ENCODE measurements at places on chromosomes 2 and 18.

DNA sequence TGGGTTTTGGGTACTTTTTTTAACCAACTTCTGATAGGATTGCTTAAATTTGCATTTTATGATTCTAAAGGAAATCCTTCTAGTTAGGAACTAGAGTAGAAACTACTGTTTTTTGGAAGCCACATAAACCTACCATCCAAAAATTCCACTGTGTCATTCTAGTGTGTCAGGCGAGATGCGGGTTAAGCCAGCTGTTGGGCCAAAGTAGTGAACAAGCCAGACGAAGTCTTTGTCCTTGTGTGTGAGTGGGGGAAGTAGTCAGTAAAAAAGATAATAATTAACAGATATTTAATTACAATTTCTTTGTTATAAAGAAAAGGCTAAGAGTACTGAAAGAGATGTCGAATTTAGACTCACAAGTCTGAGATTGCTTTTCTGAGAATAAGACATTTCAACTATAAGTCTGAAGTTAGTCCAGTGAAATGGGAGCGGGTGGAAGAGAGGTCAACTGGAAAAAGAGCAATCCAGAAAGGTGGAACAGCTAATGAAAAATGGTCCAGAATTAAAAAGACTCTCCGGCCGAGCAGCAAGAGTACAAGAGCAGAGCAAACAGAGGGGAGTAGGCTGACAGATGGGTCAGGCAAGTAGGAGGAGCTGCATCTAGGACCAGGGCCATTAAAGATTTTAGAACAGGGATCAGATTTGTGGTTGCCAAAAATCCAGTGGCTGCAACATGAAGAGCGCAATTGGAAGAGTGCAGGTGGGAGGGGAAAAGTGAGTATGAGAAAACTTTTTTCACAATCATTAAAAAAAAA is 1.5 kb downstream of the EPB41L5 start:
- no peak for DNase-seq

DNA sequence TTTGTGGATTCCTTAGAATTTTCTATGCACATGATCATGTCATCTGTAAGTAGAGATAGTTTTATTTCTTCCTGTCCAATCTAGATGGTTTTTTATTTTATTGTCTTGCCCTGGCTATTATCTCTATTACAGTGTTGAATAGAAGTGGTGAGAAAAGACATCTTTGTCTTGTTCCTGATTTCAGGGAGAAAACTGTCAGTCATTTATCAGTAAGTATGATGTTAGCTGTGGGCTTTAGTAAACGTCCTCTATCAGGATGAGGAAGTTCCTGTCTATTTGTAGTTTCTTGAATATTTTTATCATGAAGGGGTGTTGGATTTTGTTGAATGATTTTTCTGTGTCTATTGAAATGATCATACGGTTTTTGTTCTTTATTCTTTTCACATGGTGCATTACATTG is 5.3 kb downstream of the PLEKHH2 start:
- no peak for DNase-seq

DNA sequence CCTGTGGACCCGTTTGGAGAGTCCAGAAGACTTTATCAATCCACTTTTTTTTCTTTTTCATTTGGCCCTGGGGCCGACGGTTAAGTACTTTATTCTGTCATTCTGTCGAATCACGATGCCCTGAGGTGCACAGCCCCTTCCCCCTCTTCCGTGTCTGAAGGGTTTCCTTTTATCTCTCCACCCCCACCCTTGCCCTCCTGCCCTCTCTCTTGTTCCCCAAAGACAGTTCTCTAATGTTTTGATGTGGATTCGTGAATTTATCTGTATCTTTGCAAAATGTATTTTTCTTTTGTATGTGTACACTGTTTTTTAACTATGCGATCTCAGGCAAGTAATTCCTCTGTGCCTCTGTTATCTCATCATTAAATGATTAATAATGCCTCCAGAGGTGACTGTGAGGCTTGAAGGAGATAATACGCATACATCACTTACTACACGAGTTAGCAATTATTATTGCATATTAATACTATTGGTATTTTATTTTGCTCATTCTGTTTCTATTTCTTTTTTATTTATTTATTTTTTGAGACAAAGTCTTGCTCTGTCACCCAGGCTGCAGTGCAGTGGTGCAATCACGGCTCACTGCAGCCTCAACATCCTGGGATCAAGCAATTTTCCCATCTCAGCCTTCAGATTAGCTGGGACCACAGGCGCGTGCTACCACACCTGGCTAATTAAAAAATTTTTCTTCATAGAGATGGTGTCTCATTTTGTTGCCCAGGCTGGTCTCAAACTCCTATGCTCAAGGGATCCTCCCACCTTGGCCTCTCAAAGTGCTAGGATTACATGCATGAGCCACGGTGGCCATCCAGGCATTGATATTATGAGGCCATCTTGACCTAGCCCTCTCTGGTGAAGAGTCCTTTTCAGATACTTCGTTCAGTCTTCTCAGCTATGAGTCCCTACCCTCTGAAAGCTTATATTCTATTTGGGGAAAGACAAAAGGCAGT is 1.4 kb upstream of the CASP8 start:
- no peak for DNase-seq

DNA sequence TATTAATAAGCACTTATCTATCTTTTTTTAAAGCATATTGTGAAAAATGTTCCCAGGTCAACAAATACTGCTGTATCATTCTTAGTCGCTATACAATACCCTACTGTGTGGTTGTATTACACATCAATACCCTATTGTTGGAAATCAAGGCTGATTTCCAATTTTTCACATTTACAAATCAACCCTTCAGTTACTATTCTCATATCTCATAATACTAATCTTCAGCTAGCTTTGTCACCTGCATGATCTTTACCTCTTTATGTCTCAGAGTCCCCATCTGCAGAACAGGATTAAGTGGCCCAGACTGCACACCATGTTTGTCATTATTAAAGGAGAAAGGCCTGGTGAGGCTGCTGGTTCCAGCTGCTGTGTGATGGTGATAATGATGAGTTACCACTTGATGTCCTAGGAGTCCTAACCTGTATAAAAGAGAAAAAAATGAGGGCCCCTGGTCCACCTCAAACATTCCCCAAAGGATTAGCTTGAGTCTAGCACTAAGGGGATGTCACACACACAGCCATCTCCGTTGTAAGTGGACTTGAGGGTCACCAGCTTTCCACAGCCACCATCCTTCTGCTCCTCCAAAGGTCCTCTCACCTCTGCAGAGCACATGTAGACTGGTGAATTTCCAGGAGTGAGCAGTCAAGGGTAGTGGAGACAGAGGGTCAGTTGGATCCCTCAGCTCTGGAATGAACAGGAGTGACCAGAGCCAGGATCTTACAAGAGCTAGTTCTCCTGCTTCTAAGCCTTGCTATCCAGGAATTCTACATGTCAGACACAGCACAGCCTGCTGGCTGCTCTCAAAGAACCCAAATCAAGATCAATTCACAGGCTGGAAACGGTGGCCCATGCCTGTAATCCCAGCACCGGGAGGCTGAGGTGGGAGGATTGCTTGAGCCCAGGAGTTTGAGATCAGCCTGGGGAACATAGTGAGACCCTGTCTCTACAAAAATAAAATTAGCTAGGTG is 36.0 kb upstream of the BIN1 start:
- DNase-seq = no peak

DNA sequence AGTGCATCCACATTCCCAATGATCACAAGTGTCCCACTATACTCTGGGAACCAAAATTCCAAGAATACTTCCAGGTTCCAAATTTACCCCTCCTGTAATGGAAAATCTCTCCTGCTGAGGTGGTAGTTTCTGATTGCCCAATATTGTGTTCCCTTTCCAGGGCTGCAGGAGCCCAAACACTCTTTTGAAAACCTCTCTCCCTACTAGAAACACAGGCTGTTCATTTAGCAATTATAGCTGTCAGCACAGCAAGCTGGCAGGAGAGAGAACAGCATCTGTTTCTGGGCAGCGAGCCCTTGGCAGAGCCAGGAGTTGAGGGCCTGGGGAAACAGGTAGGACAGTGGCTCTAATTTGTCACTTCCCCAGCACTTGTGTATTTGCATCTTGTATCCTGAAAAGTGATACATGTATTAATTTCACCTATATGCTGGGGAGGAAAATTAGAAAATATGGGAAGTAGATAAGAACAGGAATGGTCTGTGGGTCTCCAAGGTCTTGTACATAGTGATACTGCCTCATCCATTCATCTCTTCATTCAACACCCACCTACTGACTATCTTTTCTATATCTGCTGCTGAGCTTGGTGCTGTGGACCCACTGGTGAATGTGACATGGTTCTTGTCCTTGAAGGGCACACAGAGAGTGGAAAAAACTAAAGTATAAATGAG is 16.9 kb upstream of the PAIP2B start:
- DNase-seq = no peak

DNA sequence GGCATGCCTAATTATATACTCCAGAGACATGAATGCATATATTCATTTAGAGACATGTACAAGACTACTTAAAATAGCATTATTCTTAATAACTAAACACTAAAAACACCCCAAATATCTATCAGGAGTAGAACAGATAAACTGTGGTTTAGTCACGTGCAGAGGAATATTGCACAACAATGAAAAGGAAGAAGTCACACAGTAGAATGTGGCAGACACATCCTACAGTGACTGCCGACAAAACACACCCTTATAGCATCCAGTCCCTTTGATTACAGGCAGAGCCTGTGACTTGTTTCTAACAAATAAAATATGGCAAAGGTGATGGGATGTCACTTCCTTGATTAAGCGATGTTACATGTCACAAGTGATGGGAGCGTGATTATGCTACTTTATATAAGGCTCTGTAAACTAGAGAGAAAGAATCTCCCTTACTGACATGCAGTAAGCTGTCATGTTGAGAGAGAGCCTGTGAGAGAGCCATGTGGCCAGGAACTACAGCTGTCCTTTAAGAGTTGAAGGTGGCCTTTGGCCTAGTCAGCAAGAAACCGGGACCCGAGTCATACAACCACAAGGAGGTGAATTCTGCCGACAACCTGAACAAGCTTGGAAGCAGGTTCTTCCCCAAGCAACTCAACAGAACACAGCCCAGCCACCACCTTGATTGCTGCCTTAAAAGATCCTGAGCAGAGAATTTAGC is 39.1 kb upstream of the LGALSL start:
- no peak for DNase-seq

DNA sequence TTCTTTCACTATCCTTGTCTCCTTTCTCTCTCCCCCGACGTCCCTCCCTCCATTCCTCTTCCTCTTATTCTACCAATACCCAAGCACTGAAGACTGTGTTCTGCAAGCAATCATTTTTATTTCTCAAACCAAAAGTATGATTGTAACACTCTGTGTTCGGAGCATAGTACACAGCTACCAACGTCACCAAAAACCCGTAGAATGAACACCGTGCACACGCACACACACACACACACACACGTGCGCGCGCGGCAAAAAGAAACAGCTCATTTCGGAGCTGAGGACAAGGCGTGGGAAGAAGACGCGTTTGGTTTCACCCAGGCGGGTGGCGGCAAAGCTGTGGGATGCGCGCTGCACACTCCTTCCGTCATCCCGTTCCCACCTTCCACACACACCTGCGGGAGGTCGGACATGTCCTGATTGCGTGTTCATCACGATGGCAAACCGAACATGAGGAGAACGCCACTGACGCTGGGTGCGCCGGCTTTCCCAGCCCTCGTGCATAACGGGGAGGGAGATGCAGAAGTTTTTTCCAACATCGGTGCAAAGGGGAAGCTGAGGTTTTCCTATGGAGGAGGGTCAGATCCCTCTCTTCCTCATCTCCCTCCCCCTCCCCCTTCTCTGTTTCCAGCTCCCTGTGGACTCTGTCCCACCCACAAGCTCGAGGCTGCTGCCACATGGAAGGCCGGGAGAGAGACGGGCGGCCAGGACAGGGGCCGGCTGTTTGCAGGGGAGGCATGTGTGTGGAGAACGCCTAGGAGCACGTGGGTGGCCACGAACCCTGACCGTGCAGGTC is 20.4 kb downstream of the MBP start:
- DNase-seq = no peak

DNA sequence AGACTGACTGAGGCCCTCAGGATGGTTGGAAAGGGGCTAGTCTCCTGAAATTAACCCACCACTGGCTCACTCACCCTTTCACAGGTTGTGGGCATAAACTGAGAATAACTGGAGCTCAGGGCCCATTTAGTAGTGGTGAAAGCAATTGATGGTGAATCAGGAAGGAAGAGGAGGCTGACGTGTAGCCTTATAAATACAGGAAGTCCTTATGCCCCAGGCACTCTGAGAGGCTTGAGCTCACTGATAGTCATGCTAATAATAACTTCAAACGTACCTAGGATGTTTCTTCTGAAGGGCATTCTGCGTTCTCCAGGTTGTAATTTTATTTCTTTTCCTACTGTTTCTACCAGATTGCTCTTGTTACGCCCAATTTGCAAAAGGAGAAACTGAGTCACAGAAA is 328.4 kb downstream of the CLIP4 start:
- DNase-seq = no peak

- DNase-seq = no peak
Measured at GRCh38 chr2:161388146-161388779, 27.8 kb upstream of the TBR1 start.

DNA sequence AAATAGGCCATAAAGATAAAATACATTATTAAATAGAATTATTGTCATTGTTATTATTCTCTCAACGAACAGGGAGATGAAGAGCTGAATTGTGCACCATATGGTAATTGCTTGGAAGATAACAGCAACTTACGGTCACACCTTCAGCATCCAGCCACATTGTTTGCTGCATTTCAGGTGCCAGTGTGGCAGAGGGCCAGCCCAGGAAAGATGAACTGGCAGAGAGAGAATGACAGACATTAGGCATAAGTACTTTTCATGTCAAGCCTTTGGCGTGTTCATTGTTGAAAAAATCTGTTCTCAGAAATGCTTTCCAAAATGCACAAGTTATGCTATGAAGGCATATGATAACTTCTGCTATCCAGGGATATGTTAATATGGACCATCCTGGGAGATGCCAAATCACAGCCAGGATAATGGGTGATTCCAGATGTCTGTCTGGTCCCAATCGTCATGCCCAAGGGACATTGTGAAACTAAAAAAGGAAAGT is 748.6 kb upstream of the PIK3C3 start:
- no peak for DNase-seq

DNA sequence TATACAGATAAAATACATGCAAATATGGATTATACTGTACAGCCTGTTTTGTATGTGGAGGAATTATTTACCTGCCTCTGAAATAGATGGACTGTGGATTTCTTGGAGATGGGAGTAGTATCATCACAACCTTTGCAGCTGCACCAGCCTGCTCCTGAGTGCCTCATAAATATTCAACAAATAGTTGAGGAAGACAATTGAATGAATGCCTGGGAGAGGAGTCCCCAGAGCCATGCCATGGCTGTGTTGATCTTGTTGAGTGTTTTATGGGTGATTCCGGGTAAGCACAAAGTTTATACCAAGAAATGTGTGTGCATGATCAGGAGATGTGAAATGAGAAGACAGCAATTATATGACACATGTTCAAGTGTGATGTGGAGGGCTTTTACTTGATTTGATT is 225.0 kb downstream of the FHOD3 start:
- DNase-seq = no peak

- no peak for DNase-seq
Measured at GRCh38 chr18:8480506-8481328, 128.5 kb upstream of the RAB12 start.

DNA sequence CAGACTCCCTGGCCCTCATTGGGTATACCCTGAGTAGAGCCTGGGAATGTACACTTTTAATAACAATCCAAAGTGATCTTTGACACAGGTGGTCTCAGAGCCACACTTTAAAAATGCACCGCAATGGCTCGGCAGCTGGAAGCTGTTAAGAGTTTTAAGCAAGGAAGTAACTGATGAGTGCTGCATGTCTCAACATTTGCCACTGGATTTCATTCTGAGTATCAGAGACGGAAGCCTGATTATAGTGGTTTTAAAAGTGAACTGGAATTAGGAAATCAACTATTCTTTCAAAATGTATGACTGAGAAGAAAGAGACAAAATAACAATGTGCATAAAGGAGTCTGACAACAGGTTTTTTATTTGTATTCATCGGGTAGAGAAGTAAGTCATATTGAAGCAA is 7.5 kb downstream of the MBOAT2 start:
- DNase-seq = no peak

GRCh38 chr2:121475811-121476571 is 54.7 kb upstream of the RNU4ATAC start:
- no peak for DNase-seq
